ENCODE measurements at places on chromosomes 1 and 21.

DNA sequence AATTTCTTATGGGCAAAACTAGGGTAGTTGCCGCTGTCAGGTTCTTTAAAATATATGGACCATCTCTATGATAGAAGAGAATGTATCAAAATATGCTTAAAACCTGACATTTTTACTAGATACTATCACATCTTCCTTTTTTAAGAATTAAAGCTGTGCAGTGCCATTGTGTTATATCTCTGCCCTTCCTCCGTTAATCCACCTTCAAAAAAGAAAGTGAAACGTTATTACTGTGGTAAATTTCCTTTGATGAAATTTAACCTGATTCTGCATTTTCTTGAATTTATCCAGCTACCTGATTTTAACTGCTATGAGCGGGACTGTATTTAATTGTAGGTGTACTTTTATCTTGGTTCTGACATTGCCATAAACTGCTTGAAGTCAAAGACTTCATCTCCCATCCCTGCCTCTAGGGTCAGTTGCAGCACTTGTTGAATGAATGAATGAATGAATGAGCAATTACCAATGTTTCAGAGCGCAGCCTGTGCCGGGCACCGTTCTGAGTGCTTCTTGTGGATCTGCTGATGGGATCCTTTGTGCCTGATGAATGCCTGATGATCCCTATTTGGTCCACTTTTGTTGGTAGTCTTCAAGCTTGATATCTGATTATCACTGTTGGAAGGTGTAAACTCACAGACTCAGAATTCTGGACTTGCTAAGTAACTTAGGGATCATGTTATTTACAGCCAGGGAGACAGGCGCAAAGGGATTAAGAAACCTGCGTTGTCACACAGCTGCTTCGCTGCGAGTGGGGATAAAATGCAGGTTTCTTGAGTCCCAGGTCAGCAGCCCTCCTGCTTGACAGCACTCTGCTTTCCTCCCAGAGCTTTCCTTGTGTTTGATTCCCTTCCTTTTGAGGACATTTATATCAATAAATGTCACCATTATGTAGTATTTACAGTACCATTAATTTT, 30.1 kb downstream of the SMYD2 start:
- no peak for DNase-seq

DNA sequence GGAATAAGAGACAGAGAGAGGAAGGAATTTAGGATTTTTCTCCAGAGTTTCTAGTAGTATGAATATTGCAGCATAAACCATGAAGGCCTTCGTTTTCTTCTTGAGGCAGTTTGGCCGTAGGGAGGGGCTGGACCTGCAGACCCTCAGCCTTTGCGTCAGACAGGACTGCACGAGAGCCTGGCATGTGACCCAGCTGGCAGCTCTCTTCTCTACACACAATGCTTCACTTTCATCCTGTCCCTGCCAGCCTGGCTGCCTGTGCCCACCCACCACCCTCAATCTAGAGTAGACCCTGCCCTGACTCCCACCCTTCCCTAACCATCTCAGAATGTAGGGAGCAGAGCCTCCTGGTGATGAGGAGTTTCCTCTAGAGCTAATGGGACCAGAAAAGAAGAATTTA, 1.6 kb downstream of the CA14 start:
- DNase-seq, result no peak

- DNase-seq, result no peak
Measured at GRCh38 chr21:35852820-35853219, 207.5 kb downstream of the SETD4 start.

- DNase-seq, result no peak
Measured at GRCh38 chr1:176167210-176167609, 39.9 kb downstream of the COP1 start.

GRCh38 chr1:36609241-36610027, 126.7 kb upstream of the CSF3R start:
- peak; percentile 22 for DNase-seq

DNA sequence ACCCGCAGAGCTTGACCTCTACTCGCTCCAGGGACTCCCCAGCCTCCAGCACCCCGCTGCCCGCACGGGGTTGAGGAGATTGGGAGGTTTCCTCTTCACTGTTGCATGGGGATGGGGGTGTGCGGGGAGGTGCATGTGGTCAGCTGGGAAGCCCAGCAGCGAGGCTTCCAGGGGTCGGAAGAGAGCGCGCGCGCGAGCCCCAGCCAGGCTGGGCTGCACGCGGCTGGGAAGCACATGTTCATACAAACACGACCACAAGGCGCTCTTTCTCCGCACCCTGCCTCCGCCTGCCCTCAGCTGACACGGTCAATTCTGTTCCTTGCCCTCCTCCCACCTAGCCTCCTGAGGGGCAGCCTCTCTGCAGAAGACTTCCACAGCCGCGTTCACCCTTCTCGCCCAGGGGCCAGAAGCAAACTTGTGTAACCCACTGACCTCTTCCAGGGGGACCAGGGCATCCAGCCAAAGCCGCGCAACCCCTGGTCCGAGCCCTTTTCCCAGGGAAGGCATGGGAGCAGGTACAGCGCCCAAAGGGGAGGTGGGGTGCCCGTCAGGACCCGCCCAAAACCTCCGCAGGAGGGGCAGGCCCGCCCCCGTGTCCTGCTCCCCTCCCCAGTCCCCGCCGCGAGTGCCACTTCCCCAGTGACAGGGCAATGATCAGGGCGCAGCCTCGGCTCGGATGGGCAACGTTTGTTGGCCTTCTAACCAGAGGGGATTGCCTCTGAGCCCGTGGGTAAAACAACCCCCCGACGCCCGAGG, 1.3 kb downstream of the COL24A1 start:
- DNase-seq, result no peak

- no peak for DNase-seq
Measured at GRCh38 chr1:208303743-208304712, 59.8 kb upstream of the PLXNA2 start.

DNA sequence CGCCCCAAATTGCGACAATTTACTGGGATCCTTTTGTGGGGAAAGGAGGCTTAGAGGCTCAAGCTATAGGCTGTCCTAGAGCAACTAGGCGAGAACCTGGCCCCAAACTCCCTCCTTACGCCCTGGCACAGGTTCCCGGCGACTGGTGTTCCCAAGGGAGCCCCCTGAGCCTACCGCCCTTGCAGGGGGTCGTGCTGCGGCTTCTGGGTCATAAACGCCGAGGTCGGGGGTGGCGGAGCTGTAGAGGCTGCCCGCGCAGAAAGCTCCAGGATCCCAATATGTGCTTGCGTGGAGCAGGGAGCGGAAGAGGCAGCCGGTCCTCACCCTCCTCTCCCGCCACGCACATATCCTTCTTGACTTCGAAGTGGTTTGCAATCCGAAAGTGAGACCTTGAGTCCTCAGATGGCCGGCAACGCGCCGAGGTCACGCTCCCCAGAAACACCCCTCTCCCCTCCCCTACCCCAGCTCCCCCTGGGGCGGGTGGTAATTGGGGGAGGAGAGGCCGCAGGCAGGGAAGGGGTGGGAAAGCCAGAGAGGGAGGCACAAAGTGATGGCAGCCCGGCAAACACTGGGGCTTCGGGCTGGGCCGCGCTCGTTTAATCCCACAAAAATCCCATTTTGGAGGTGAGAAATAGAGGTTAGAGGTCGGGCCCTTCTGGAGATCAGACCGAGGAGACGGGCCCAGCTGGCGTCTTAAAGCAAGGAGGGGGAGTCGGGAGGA, 6.2 kb downstream of the SIM2 start:
- no peak for DNase-seq

DNA sequence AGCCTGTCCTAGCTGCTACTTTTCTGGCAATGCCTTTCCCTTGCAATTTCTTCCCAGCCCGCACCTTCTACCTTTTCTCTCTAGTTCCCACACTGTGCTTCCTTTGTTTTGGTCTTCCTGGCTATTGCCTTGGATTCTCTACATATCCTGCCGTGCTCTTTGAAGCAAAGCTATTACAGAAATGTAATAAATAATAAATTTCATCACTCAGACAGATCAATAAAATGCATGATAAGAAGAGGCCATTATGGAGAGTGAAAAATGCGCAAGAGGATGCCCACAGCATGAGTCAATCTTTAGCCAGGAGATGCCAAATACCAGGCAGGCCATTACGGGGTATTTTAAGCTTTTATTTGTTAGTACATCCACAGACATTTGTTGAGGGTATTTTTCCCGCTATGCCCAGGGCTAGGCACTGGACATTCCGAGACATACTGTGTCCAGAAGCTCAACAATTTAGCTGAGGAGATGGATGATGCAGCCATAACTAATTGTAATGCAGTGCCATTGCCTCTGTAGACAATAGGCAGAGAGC, 163.6 kb downstream of the ST6GALNAC3 start:
- DNase-seq, result no peak

GRCh38 chr1:3004285-3005205, 16.7 kb upstream of the ACTRT2 start:
- DNase-seq, result no peak

- DNase-seq, result no peak
Measured at GRCh38 chr1:243926803-243927245, 76.8 kb upstream of the AKT3 start.

- no peak for DNase-seq
Measured at GRCh38 chr1:234505769-234506102, 26.8 kb upstream of the TARBP1 start.

- DNase-seq, result no peak
Measured at GRCh38 chr1:10387677-10388386, 11.0 kb upstream of the PGD start.

GRCh38 chr1:29364101-29364678, 127.9 kb downstream of the PTPRU start:
- no peak for DNase-seq

DNA sequence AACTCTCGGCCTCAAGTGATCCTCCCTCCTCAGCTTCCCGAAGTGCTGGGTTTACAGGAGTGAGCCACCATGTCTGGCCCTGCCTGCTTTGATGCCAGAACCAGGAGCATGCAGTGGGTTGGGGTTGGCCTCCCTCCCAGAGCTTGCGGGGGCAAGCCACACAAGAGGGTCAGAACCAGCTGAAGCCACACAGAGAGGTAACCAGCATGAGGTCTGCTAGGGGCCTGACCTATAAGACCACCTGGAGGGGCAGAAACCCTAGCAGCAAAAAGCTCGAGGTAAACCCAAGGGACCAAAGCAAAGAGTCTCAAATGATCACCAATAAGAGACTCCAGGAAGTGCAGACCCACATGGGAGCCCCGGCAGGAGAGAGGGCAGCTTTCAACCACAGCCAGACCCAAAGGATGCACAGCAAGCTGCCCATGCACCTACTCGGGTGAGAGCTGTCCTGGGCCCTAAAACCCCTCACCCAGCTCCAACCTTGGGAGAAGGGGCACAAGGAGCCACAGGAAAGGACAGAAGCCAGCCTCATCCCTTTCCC, 81.2 kb downstream of the TOMM20 start:
- DNase-seq, result no peak

DNA sequence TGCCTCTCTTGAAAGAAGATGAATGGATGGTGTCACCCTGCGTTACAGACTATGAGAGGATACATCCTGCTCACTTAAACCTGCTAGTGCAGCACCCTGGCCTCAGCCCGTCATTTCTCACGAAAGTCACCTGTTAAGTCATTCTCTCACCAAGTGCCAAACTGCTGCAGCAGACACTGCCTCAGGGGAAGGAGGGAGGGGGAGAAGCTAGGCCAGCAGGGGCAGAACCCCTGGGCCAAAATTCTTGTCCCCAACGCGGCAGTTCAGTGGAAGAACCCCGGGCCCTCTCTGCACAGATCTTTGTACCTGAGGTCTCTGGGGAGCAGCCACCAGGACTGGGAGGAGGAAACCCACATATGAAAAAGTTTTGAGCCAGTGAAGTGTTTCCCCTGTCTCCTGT, 37.6 kb downstream of the SYT6 start:
- no peak for DNase-seq

DNA sequence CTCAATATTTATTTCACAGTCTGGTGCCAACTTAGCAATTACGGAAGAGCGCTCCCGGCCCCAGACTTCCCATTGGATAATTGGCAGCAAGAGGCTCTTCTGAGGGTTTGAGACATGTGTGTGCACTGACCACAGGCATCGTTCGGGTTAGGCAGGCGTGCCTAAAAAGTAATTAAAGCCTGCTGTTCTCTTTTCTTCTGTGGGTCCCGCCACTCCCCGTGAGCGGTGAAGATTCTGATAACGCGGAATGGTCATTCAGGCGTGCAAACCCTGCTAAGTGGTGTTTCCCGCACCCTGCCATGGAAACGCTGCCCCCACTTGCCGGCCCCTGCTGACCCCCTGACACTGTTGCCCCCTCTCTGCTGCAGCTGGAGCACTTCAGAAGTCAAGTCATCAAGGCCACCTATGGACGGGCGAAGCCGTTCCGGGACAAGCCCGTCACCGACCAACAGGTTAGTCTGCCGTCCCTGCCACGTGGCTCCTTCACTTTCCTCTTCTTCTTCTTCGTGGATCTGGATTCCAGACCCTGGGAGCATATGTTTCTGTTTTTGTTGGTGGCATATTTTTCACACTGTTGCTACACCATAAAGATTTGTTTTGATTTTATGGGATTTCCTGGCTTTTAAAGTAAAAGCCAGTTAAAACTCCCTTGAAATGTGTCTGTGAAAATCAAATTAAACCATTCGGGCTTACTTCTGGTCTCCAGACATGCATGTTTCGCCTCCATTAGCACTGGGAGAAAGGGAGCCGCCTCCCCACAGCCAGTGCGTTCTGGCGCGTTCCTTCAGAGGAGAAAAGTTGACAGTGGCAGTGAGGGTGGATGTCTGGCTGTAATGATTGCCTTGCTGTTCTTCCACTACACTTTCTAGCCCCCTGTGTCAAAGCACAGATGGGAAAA, 79.9 kb downstream of the FHAD1 start:
- no peak for DNase-seq

GRCh38 chr21:14766241-14766640, 220.1 kb upstream of the SAMSN1 start:
- no peak for DNase-seq

GRCh38 chr1:189211742-189212141, 1265.9 kb downstream of the BRINP3 start:
- DNase-seq, result no peak

GRCh38 chr1:41476807-41477361, 7.6 kb downstream of the EDN2 start:
- DNase-seq, result no peak

GRCh38 chr1:9243066-9243739, 8.6 kb downstream of the H6PD start:
- no peak for DNase-seq
